ENCODE measurements at places on chromosomes 3 and 15. TPM values are rescaled to one million over a fixed set of nuclear protein-coding genes. Genes with fewer than 3 reads are reported as not detected.
A peak's percentile ranks its signal among the peaks of the same experiment; 100 is the strongest.

DNA sequence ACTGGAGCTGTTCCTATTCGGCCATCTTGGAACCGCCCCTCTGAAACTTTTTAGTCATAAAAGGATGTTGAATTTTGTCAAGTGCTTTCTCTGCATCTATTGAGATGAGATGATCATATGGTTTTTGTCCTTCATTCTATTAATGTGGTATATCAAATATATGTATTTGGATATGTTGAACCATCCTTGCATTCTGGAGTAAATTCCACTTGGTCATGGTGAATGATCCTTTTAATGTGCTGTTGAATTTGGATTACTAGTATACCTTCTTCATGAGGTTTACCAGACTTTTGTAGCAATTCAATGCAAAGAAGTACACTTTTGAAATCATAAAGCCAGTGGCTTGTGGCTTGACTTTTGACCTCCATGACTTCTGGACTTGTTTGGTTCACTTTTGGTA lies 33.4 kb upstream of the XRN1 start:
- no peak for DNase-seq

- no peak for DNase-seq
Measured at GRCh38 chr3:10738688-10739372, 77.2 kb upstream of the SLC6A11 start.

- no peak for DNase-seq
Measured at GRCh38 chr3:119405315-119405714, 58.1 kb downstream of the TMEM39A start.

The SPTBN5 gene
- 0.36 TPM for total RNA-seq

GRCh38 chr3:97816811-97817210 lies 5.0 kb upstream of the CRYBG3 start:
- DNase-seq, result no peak

The CCR3 gene
- not detected for total RNA-seq

DNA sequence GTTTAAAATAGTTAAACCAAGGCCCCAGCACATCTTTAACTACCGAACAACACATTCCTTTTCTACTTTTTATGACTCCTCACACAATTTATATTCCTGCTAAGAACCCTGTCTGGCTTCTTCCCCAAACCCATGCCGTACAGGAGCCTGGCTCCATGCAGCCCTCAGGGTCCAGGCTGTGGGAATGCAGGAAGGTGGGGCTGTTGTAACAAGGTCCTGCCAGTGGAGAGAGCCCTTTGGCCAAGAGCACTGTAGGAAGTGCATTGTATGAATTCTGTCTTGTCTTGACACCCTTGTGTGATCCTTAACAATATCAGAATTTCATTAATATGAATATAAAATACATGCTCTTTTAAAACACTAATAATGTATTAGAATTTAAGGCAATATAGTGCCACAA lies 563.8 kb downstream of the TBL1XR1 start:
- DNase-seq, result no peak

The PCSK6 gene
- total RNA-seq, result 30.3 TPM

GRCh38 chr3:174431717-174432116 lies 427.4 kb upstream of the NAALADL2 start:
- DNase-seq, result no peak

The TLR9 gene
- total RNA-seq, result 0.77 TPM

DNA sequence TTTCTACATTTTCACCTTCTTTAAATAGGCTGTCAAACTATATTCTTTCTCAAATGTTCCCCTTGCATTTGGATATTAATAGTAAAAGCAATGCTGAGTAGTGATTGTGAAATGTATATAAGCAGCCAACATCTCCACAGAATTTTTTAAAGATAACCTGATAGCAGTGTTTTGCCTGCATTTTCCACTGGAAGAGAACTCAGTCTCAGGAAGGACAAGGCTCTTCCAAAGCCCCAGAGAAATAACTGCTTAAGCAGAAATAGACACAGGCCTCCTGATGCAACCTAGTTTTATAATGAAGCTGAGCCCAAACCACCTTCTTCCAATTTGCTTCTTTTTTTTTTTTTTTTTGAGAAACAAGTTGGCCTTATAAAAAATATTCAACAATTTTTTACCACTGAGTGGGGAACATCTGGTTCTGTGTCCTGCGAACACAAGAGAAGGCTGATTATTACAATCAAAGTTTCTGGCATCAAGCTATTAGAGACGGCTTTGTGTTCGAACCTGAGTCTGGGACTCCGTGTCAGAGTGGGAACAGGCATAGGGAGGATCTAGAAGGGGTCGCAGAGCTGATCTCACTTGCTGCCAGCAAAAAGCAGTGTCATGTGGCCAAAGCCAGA lies 332.5 kb upstream of the TBL1XR1 start:
- no peak for DNase-seq

DNA sequence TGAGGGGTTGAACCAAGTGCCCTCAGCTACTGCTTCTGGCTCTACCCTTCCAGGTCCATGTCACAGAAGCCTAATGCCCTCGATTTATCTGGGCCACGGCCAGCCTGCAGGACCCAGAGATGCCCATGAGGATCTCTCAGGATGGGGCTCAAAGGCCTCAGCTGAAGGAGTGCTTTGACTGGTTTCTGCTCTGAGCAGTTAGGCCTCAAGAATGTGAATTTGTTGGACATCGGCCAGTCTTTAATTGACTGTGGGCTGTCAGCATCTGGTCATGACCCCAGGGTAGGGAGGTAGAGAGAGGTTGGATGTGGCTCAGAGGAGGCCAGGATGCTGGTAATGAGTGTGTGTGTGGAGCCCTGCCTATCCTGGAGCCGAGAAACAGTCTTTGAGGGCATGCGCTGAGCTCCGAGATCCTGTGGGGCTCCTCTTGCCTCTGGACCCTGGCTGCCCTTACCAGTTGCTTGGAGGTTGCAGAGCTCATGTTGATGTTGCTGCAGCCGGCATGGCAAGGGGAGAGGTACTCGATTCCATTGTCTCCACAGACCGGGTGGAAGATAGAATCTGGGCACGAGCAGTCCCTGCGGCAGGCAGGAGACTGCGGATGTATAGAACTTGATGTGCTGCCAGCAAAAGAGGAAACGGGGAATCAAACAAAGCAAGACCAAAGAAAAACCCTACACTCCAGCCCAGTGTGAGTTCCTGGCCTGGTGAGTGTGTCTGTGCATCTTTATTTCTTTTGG lies 49.1 kb upstream of the RAB6B start:
- no peak for DNase-seq

DNA sequence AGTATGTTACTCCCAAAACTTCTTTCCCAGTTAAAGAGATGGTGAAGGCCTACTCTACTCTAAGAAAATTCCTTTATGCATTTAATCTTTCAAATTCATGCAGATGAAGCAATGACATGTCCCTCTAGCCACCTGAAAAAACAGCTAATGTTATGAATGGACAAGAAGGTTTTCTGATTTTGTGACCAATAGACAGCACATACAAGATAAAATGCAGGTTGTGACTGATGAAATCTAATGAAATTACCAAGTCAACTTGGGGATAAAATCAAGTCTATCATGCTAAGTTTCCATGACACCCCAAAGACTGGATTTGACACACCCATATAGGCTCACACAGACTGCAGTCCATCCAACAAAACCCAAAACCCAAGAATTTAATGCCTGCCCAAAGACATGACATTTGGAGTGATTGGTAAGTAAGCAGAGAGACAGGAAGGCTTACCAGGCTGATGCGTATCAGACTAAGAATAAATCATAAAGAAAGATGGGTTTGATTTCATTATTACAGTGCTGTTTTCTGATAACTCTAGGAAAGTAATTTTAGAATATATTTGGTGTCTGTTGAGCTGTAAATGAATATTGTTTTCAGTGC lies 26.4 kb downstream of the CD47 start:
- DNase-seq, result no peak

The MELTF gene
- total RNA-seq, result 10.7 TPM

DNA sequence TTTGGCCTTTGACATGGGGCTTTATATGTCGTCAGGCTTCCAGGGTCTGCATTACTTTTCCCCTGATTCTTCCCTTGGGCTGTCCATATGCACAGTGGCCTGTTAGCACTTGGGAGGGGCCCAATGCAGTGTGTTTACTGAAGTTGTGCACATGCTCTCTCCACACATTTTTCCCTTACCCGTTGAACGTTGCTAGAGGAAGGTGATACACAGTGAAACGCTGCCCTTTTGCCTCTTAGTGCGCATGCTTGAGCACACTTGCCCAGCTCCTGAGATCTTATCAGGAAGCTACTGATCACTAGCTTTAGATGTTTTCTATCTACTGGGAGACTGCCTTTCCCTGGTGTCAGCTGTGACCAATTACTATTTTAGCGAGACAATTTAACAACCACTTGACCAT lies 1198.0 kb downstream of the ROBO1 start:
- DNase-seq, result no peak

DNA sequence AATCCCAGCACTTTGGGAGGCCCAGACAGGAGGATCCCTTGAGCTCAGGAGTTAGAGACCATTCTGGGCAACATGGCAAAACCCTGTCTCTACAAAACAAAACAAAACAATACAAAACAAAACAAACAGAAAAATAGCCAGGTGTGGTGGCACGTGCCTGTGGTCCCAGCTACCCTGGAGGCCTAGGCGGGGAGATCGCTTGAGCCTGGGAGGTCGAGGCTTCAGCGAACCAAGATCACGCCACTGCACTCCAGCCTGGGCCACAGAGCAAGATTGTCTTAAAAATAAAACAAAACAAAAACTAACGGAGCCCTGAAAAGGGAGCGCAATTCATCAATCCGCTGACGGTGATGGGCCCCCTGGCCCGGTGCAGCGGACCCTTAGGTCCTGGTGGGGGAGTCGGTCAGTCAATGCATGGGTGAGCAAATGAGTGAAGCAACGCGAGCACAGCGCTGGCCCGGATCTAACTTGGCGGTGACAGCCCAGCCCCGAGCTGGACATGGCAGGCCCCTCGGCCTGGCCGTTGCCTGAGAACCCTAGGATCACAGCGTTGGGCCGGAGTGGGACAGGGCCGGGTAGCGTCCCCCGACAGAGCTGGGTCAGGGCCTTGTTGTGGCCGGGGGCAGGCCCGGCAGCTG lies 52.4 kb upstream of the BLM start:
- DNase-seq, result peak; percentile 65

The TIGIT gene
- 0.84 TPM for total RNA-seq

The RBPMS2 gene
- total RNA-seq, result 3.5 TPM

- no peak for DNase-seq
Measured at GRCh38 chr3:52039846-52040245, 16.5 kb downstream of the DUSP7 start.

GRCh38 chr3:57815036-57815435 lies 58.9 kb downstream of the SLMAP start:
- no peak for DNase-seq

DNA sequence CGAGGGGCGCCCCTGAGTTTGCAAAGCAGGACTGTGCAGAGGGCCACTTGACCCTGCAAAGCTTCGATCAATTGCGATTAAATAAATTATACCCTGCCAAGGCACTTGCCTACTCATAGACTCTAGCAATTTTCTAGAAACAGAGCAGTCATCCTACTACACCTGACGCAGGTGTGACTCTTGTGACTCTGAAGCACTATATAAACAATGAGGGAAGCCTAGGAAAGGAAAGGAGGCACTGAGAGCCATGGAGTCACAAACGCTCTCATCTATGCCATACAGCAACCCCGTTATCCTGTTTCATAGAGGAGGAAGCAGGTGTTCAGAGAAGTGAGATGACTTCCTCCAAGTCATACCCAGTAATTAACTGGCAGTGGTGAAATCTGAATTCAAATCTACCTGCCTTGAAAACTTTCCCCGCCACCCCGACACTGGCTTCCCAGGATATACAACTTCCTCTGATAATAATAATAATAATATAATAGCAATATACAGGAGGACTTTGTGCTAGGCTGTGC lies 14.4 kb downstream of the ARHGEF3 start:
- DNase-seq, result no peak

DNA sequence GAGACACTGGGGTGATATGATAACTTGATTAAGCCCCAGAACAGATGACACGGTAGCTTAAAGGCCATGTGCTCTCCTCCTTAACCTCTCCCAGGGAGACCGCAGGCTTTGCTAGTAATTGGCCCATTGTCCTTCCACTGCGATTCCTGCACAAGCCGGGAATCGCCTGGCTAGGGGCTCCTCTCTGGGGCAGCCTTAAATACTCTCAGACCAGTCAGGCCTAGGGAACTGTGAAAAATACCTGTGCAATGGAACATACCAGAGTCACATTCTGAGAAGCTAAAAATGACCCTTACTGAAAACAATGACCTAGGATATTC lies 56.3 kb downstream of the CPN2 start:
- DNase-seq, result no peak

The PLA1A gene
- total RNA-seq, result 2.1 TPM

The GP9 gene
- total RNA-seq, result not detected

The STX19 gene
- total RNA-seq, result 18.9 TPM

DNA sequence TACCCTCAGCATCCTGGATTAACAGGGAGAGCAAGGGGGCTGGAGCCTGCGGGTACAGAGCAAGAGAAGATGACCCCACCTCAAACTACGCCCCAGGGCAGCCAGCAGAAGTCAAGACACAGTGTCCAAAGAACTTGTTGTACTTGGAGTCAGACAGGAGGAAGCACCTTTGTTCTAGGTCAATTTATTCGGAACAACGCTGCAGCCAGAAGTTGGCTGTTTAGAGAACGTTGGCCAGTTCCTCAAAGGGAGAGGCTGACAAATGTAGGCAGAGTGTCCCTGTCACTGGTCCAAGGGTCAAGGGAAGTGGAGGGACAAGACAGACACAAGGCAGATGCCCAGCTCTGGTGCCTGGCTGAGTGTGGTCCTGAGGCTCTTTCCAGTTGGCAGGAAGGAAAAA lies 32.1 kb upstream of the PIAS1 start:
- no peak for DNase-seq

The CAMK2N2 gene
- 0.95 TPM for total RNA-seq

The P3H2 gene
- total RNA-seq, result 44.1 TPM

DNA sequence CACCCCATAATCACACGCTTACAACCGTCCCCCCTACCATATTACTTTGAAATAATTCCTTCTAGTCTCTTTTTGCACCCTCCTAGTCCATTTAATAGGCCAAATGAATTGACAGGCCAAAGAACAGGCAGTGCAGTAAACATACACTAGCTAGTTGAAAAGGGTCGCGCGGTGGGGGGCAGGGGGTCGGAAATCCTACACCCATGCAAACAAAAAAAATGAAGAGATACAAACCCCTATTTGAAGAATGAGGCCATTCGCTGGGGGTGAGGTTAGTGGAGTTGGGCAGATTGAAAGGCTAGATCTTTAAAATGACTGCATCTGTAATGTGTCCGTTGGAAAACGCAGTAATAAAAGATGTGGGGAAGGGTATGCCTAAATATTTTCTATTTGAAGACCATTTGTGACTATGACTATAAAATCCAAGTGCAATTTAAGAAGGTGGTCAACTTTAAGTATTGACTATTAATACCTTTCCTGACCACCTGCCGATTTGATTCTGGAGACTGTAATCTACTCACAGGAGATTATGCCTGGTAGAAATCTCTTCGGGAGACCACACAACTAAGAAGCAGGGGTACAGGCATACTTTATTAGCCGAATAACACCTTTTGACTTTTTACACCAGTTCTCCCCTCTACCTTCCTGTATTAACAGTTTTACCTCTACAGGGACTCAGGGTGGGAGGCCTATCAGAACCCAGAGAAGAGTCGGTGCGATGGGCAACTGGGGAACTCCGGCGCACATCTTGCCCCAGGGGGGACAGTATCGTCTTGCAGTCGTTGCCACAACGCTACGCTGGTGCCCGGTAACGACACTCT lies 762 bp upstream of the ARL6 start:
- peak; percentile 4 for DNase-seq

Data from mucosa of descending colon (tissue), 3 donors.